GM12878 (cell line): ENCODE measurements at places on chromosomes 4 and X. TPM values are rescaled to one million over a fixed set of nuclear protein-coding genes. Genes with fewer than 3 reads are reported as not detected.
A peak's percentile ranks its signal among the peaks of the same experiment; 100 is the strongest.

DNA sequence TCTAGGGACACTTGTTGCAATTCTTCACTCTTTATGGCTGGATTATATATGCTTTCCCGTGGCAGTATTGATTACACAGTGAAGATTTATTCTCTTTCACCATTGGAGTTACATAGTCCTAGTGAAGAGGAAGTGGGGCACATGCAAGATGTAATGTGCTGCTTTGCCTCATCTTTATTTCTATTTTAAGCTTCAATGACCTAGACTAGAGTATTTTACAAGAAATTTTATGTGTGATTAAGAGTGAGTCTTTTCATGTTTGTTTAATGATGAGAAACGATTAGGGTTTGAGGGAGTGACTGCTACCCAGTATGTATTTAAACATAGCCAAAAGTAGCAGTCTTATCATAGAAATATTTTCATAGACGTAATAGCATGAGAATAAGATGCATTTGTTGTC is 30.8 kb downstream of the DIAPH2 start:
- no peaks in the 10 kb centered on the region for H3K27me3 ChIP-seq
- H3K36me3 ChIP-seq: no peaks in the 10 kb centered on the region
- no peak for DNase-seq
- H3K4me1 ChIP-seq: no peaks in the 10 kb centered on the region
- no peak overlapping the region for H3K27ac ChIP-seq

GRCh38 chr4:159787901-159788300 is 685.0 kb downstream of the RAPGEF2 start:
- H3K4me3 ChIP-seq: no peak overlapping the region
- H3K4me1 ChIP-seq: no peaks in the 10 kb centered on the region
- H3K27me3 ChIP-seq: no peaks in the 10 kb centered on the region
- no peak overlapping the region for H3K27ac ChIP-seq
- no peaks in the 10 kb centered on the region for H3K36me3 ChIP-seq

GRCh38 chr4:139759097-139759496 is 93.5 kb downstream of the MGST2 start:
- no peak overlapping the region for H3K4me3 ChIP-seq
- no peak overlapping the region for H3K27ac ChIP-seq
- no peak for DNase-seq
- no peaks in the 10 kb centered on the region for H3K36me3 ChIP-seq

- H3K4me3 ChIP-seq: no peak overlapping the region
- H3K4me1 ChIP-seq: no peaks in the 10 kb centered on the region
- no peaks in the 10 kb centered on the region for H3K36me3 ChIP-seq
- no peak for DNase-seq
- H3K27ac ChIP-seq: no peak overlapping the region
- H3K27me3 ChIP-seq: no peaks in the 10 kb centered on the region; the same call in 1 of the 2 replicates
Measured at GRCh38 chr4:144363890-144364289, 223.4 kb upstream of the GYPA start.

- no peaks in the 10 kb centered on the region for H3K27me3 ChIP-seq
- peak overlapping the region; percentile 37; the same call in 1 of the 2 replicates for H3K4me3 ChIP-seq
- H3K27ac ChIP-seq: no peak overlapping the region
- H3K36me3 ChIP-seq: no peaks in the 10 kb centered on the region; the same call in 1 of the 2 replicates
- DNase-seq: no peak
Measured at GRCh38 chr4:36224972-36225903, 19.1 kb downstream of the ARAP2 start.

DNA sequence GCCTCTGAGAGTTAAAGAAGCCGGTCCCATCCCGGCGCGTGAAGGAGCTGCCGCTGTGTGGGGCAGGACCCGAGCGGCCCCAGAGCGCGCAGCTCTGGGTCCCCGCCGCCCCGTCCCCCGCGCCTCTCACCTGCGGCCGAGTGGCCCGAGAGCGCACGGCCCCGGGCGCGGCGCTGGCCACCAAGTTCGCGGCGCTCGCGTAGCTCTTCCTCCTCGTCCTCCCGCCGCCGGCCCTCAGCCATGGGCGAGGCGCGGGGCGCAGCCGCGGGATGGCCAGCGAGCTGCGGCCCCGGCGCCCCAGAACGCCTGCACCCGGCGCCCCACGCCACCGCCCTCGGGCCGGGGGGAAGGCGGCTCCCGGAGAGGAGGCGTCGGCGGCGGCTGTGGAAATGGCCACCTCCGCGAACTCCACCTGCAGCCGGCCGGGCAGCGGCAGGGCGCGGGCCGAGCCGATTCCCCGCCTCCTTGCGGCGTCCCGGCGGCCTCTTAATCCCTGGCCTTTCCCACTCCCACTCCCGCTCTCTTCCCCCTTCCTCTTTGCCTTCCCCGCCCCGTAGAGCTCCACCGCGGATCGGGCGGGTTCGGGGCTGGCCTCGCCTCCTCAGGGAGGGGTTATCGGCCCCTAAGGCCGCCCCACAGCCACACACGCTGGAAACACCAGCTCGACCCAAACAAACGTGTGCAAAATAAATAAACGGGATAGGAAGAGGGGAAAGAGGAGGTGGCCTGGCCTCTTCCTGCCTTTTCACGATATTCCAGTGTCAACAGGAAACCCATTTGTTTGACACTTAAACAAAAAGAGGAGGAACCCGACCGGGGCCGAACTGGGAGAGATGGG is at the start of gene SH3D19:
SH3D19 (minus strand) TSS at position 495 of the 838 bp plus-strand sequence; CDS start at position 242, 253 bp downstream.
- H3K4me1 ChIP-seq: no peaks in the 10 kb centered on the region
- no peak within 1 kb of the TSS for H3K4me3 ChIP-seq
- no peak within 1 kb of the TSS for H3K27ac ChIP-seq
- no peak for DNase-seq
- H3K27me3 ChIP-seq: peaks cover 13% of the 10 kb centered on the region

DNA sequence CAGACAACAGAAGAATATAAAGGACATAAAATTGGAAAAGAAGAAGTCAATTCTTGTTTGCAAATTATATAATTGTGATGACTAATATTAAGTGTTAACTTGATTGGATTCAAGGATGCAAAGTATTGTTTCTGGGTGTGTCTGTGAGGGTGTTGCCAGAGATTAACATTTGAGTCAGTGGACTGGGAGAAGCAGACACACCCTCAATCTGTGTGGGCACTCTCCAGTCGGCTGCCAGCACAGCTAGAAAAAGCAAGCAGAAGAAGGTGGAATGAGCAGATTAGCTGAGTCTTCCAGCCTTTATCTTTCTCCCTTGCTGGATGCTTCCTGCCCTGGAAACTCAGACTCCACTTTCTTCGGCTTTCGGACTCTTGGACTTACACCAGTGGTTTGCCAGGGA is 51.7 kb downstream of the UBE2NL start:
- H3K4me1 ChIP-seq: no peaks in the 10 kb centered on the region
- H3K4me3 ChIP-seq: no peak overlapping the region
- H3K27ac ChIP-seq: no peak overlapping the region
- H3K27me3 ChIP-seq: no peaks in the 10 kb centered on the region

DNA sequence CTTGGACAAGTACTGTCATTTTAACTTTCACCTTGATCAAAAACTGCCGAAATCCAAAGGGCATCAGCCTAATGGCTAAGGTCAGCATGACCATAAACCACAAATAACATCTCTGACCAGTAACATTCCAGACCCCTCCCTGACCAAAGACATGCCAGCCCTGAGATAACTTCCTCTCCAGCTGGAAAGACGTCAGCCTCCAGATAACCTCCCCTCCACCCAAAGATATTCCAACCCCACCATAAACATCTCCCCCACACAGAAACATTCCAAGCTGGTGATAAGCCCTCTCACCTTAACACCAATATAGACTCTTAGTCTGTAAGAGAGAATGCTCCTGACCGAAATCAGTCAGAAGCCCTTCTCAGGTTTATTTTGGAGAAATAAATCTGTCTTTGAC is 7.4 kb downstream of the PPP1R2C start:
- H3K36me3 ChIP-seq: no peaks in the 10 kb centered on the region
- H3K4me1 ChIP-seq: no peaks in the 10 kb centered on the region
- H3K27me3 ChIP-seq: no peaks in the 10 kb centered on the region
- DNase-seq: no peak
- no peak overlapping the region for H3K27ac ChIP-seq

GRCh38 chr4:108008721-108009120 is 19.0 kb downstream of the HADH start:
- peaks cover 3% of the 10 kb centered on the region; the same call in 1 of the 2 replicates for H3K36me3 ChIP-seq
- no peak overlapping the region for H3K27ac ChIP-seq
- no peak overlapping the region for H3K4me3 ChIP-seq
- no peaks in the 10 kb centered on the region for H3K4me1 ChIP-seq
- no peak for DNase-seq
- H3K27me3 ChIP-seq: no peaks in the 10 kb centered on the region

- H3K4me3 ChIP-seq: no peak overlapping the region
- H3K4me1 ChIP-seq: no peaks in the 10 kb centered on the region
Measured at GRCh38 chr4:150385606-150386005, 196.3 kb upstream of the MAB21L2 start.

DNA sequence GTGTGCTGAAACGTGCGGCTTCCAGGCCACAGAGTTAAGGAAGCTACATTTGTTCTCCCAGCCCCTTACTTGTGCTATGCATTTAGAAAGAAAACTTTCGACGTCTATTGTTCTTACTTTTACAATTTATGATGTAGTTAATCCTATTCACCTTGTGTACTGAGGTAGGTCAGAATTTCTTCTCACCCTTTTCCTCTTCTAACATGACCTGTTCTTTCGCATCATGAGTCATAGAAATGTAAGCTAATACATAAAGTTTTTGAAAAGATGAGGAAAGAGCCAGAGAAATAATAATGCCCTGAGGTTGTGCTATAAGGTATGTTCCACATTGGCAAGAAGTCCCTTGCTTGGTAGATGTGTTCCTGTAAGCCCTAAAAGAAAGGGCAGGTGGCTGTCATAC is 298.3 kb downstream of the TRIML1 start:
- no peaks in the 10 kb centered on the region for H3K36me3 ChIP-seq
- no peak overlapping the region for H3K4me3 ChIP-seq
- no peaks in the 10 kb centered on the region for H3K4me1 ChIP-seq
- no peaks in the 10 kb centered on the region for H3K27me3 ChIP-seq

DNA sequence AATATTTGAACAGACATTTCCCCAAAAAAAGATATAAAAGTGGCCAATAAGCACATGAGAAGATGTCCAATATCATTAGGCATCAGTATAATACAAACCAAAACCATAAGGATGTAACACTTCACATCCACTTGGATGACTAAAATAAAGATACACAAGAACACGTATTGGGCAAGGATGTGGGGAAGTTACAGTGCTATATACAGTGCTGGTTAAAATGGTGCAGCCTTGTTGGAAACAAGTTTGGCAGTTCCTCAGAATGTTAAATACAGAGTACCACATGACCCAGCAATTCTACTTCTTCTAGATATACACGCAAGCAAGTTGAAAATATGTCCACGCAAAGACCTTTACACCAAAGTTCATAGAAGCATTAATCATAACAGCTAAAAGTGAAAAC is 58.9 kb downstream of the HAUS3 start:
- H3K27ac ChIP-seq: no peak overlapping the region
- H3K36me3 ChIP-seq: no peaks in the 10 kb centered on the region
- no peaks in the 10 kb centered on the region for H3K4me1 ChIP-seq
- H3K4me3 ChIP-seq: no peak overlapping the region
- H3K27me3 ChIP-seq: no peaks in the 10 kb centered on the region

DNA sequence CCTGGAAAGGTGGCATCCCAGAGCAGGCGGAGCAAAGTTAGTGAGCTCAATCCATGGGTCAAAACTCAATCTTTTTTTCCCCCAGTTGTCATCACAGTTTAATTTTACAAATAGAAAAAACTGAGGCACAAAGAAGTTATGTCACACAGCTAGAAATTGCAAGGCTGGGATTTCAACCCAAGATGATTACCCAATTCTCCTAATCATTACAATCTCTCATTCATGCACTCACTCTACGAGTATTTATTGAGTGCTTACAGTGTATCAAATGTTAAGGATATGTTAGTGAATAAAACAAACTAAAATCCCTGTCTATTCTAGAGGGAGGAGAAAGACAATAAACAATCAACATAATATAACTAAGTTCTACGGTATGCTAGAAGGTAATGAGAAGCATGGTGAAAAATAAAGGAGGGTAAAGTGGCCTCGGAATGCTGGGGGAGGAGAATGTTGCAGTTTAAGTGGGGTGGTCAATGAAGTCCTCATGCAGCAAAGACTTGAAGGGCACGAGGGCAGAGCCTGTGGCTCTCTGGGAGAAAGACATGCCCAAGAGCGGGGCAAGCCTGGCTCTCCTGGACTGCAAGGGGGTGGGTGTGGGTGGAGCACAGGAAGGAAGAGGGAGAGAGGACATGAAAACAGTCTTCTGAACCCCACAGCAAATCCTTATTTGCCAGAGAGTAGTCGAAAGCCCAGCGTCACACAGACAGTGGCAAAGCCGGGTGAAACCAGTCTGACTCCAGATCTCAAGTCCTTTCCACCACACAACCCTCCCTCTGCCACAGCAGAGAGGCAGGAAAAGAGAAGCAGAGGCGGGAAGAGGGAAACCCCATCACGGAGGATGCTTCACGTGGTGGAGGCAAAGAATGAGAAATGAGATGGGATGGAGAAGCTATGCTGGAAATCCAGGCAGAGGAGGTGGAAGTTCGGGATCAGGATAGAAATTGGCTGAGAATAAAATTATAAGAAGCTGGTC is 48.3 kb downstream of the RAB33B start:
- no peaks in the 10 kb centered on the region for H3K27me3 ChIP-seq
- no peaks in the 10 kb centered on the region for H3K36me3 ChIP-seq
- no peak overlapping the region for H3K27ac ChIP-seq
- no peak for DNase-seq

DNA sequence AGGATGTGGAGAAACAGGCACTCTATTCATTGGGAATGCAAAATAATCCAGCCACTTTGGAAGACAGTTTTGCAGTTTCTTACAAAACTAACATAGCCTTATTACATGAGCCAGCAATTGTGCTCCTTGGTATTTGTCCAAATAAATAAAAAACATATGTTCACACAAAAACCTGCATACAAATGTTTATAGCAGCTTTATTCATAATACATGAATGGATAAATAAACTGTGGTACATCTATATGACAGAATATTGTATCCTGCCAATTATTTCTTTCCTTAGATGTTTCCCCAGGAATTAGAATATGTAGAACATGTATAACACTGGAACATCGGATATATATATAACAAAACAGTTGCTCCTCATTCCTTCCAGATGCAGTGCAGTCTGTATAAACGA is 57.7 kb upstream of the VEGFC start:
- H3K27me3 ChIP-seq: no peaks in the 10 kb centered on the region
- H3K4me3 ChIP-seq: no peak overlapping the region
- no peak for DNase-seq
- no peaks in the 10 kb centered on the region for H3K4me1 ChIP-seq
- H3K36me3 ChIP-seq: no peaks in the 10 kb centered on the region

DNA sequence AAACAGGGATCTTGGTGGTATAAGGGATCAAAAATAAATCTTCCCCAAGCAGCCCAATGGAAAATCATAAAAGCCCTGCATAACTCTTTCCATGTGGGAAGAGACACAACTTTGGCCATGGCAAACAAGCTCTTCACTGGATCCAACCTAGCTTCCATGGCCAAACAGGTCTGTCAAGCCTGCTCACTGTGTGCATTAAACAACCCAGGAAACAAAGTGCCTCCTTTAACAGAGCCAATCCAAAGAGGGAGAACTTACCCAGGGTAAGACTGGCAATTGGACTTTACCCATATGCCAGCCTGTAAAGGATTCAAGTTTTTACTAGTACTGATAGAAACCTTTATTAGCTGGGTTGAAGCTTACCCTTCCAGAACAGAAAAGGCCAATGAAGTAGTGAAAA is 7.6 kb upstream of the HERC5 start:
- H3K4me1 ChIP-seq: no peaks in the 10 kb centered on the region
- no peaks in the 10 kb centered on the region for H3K27me3 ChIP-seq
- H3K36me3 ChIP-seq: no peaks in the 10 kb centered on the region
- no peak for DNase-seq
- H3K27ac ChIP-seq: no peak overlapping the region
- no peak overlapping the region for H3K4me3 ChIP-seq

The SYNPO2 gene
- total RNA-seq: 0.31 and 0.40 TPM in 2 replicates

The CSN1S1 gene
- not detected in 2 replicates for total RNA-seq

The SLC38A5 gene
- 95.6 and 102 TPM in 2 replicates for total RNA-seq

The ARFIP1 gene
- total RNA-seq: 12.8 TPM in 2 replicates

The PHEX gene
- total RNA-seq: 0.56 TPM in 2 replicates

The GYPB gene
- not detected in 2 replicates for total RNA-seq

The VEGFD gene
- not detected in 2 replicates for total RNA-seq

The PROM1 gene
- total RNA-seq: 0.08 TPM in 1 of 2 replicates, not detected in the other

The PARM1 gene
- total RNA-seq: 41.4 and 43.2 TPM in 2 replicates

The TMEM131L gene
- 77.8 and 85.2 TPM in 2 replicates for total RNA-seq
